ENCODE measurements at places on chromosomes 16 and 17.

GRCh38 chr17:49890077-49890821, 42.4 kb upstream of the TAC4 start:
- no peak for DNase-seq

DNA sequence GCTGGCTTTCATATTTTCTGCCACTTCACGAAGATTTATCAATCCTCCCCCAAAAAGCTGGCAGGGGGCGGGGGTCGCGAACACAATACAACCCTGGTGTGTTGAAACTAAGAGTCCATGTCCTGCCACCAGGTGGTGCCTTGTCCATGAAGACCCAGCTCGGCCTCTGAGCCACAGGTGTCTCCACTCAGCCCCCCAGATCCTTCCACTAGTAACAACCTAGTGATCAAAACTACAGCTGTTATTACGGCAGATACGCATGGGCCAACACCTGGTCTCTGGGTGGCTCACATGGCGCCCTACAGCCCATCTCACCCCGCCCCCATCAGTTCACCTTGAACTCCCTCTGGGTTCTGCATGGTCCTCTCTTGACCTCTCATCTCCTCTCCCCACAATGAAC, 27.7 kb downstream of the USP7 start:
- no peak for DNase-seq

- peak; percentile 34 for DNase-seq
Observed at GRCh38 chr16:87836844-87837581, 32.3 kb downstream of the SLC7A5 start.

DNA sequence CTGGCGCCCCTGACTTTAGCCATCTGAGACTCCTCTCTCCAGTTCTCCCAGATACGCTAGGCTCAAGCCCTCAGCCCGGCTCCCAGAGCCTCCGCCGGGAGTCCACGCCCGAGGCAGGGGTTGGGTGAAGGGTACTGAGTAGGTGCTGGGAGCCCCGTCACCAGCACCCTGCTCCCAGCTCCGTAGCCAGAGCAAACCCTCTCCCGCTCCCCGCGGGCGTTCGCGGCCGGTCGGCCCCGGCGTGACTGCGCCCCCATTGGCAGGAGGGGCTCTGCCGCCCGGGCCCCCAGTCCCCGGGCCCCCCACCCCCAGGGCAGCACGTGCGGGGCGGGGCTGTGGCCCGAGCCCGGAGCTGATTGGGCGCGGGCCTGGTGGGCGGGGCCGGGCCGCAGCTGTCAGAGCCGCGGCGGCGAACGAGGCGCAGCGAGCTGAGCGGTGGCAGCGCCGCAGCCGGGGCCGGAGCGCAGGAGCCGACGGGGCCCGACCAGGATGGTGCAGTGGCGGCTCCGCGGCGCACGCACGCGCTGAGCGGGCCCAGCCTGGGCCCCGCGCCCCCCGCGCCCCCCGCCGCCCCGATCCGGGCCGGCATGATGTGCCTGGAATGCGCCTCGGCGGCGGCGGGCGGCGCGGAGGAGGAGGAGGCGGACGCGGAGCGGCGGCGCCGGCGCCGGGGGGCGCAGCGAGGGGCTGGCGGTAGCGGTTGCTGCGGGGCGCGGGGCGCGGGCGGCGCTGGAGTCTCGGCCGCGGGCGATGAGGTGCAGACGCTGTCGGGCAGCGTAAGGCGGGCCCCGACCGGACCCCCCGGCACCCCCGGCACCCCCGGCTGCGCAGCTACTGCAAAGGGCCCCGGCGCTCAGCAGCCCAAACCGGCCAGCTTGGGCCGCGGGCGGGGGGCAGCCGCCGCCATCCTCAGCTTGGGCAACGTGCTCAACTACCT, at the start of gene SPNS2:
Gene SPNS2, plus strand, starts transcription at position 421 of the 937 bp plus-strand sequence. Its CDS starts 167 bp downstream, at position 588.
- no peak for DNase-seq

DNA sequence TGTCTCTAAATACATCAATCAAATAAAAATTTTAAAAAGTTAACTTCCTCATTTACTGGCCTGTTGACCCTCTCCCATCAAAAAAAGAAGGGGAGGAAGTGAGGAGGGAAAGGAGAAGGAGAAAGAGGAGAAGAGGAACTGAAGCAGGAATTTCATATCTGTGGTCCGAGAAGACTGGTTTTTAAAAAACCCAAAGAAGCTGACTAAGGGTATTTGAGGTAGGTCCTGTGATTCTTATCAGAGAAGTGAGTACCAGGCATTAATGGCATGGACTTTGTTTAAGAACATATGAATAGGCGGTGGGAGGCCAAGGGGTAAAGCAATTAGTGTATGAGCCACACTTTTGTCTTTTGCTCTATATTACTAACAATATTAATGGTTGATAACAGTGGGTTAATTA, 2.0 kb downstream of the SLC46A1 start:
- DNase-seq, result no peak

GRCh38 chr16:76118344-76118743, 158.9 kb upstream of the CNTNAP4 start:
- no peak for DNase-seq
